ENCODE measurements at places on chromosomes 3 and 15.

DNA sequence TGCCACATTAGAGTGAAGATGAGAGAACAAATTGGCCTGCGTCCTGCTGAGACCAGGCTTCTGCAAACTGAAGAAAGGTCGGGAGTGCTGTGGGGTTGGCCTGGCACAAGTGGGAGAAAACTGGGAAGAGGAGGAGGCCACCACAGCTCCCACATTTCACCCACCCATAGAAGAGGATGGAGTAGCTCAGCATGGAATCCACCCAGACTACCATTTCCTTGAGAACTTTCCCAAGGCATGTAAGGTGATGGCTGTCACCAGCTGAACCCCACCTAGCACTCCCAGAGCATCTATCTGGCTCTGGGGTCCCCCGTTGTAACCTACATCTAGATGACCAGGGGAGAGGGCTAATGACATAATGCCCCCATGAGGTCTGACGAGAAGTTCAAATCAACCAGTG, 120.4 kb upstream of the TRIM42 start:
- no peak overlapping the region for H3K27ac ChIP-seq
- no peaks in the 10 kb centered on the region for H3K4me1 ChIP-seq
- H3K4me3 ChIP-seq = no peak overlapping the region
- DNase-seq = no peak
- H3K36me3 ChIP-seq = no peaks in the 10 kb centered on the region

DNA sequence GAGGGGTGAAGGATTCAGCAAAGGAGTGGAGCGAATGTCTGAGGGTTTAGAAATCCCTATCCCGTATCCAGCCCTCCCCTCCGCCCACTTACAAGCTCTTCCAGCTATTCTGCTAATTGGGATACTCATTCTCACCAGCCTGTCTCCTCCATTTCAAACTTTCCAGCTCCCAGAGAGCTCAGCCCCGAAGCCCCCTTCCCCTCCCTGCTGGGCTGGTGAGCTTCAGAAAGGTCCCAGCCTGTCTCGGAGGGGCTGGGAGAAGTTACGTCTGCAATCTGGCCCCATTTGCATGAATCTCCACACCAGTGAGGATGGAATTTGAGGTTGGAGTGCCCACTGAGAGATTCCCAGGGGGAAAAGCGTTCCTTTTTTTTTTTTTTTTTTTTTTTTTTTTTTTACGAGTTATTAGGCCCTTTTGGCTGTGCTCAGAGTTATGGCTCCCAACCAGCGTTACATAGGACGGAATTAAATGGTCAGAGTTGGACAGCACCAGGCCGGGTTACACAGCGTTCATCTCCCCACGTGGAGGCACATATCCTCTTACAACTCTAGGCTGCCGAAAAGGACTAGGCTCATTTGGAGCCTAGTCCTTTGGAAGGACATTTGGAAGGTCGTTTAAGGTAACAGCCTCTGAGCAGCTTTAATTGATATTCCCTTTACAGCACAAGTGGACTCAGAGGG, 34.6 kb downstream of the FGD5 start:
- H3K4me3 ChIP-seq = no peak overlapping the region
- H3K4me1 ChIP-seq = no peaks in the 10 kb centered on the region
- no peak for DNase-seq
- H3K27ac ChIP-seq = no peak overlapping the region

DNA sequence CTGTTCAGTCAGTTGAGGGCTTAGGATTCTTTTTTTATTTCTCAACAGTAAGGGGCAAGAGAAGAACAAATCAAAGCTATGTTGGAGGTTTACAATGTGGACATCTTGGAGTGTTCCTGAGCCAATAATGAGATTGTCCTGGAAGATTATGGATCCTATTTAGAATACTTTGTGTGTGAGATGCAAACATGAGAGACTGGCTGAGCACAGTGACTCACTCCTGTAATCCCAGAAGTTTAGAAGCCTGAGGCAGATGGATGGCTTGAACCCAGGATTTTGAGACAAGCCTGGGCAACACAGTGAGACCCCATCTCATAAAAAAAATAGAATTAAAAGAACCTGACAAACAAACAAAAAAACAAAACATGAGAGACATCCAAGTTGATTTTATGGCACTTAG, 351.6 kb downstream of the GAP43 start:
- no peaks in the 10 kb centered on the region for H3K36me3 ChIP-seq
- H3K27ac ChIP-seq = no peak overlapping the region
- no peaks in the 10 kb centered on the region for H3K4me1 ChIP-seq
- no peak overlapping the region for H3K4me3 ChIP-seq

- H3K36me3 ChIP-seq = no peaks in the 10 kb centered on the region
- H3K27ac ChIP-seq = no peak overlapping the region
- no peaks in the 10 kb centered on the region for H3K4me1 ChIP-seq
These were observed 95.0 kb downstream of the ADCY5 start for GRCh38 chr3:123353850-123354233.

GRCh38 chr3:45746777-45747622, 49.3 kb downstream of the SLC6A20 start:
- no peak overlapping the region for H3K4me3 ChIP-seq
- no peaks in the 10 kb centered on the region for H3K27me3 ChIP-seq
- H3K27ac ChIP-seq = no peak overlapping the region
- peaks cover 34% of the 10 kb centered on the region for H3K36me3 ChIP-seq
- no peak for DNase-seq
- peaks cover 5% of the 10 kb centered on the region for H3K4me1 ChIP-seq

DNA sequence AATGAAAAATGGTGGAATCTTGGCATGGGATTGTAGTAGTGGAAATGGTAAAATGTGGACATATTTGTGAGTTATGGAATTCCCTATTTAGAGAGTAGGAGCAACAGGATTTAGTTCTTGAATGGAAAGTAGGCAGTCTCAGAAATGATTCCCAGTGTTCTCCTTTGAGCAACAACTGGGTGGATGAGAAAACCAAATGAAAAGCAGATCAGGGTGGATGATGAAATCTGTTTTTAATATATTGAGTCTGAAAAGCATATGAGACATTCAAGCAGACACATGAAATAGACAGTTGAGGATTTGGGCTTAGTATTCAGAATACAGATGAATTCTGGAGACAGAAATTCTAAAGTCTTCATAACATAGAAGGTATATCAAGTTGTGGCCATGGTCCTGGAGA, 451.3 kb downstream of the LPP start:
- peaks cover 2% of the 10 kb centered on the region for H3K4me1 ChIP-seq
- no peak overlapping the region for H3K27ac ChIP-seq
- H3K36me3 ChIP-seq = peaks cover 24% of the 10 kb centered on the region
- no peak for DNase-seq
- H3K4me3 ChIP-seq = no peak overlapping the region
- peaks cover 2% of the 10 kb centered on the region for H3K27me3 ChIP-seq

DNA sequence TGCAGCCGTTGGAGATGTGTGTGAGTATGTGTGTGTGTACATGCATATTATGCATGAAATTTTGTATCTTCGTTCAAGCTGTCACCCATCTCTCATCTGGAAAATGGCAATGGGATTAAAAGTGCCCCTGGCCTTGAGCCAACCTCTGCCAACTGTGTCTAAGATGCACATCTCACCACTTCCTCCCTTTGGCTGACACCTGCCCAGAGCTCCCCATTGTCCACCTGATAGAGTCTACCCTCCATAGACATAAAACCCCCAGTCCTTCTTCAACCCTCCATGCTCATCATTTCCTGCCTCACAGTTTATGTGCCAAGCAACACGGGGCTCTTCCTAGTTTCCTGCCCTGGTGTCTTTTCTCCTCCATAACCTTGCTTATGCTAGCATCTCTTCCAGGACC, 187.5 kb upstream of the HES1 start:
- no peaks in the 10 kb centered on the region for H3K4me1 ChIP-seq
- no peak overlapping the region for H3K27ac ChIP-seq
- H3K36me3 ChIP-seq = no peaks in the 10 kb centered on the region
- H3K27me3 ChIP-seq = peaks cover 37% of the 10 kb centered on the region
- H3K4me3 ChIP-seq = no peak overlapping the region
- DNase-seq = no peak

DNA sequence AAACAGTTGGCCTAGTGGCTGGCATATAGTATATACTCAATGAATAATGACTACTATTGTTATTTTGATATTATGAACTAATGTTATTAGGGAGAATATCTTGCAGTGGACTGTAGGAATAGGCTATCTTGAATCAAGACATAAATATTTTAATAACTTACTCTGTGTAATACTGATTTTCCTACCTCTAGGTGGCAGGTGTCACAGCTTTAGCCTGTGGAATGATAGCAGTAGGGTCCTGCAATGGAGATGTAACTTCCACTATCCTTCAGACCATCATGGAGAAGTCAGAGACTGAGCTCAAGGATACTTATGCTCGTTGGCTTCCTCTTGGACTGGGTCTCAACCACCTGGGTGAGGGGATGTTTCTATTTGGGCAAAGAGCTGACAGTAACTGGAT, 6.5 kb downstream of the PSMD2 start:
- peaks cover 82% of the 10 kb centered on the region for H3K36me3 ChIP-seq
- peaks cover 6% of the 10 kb centered on the region for H3K4me1 ChIP-seq
- H3K27ac ChIP-seq = no peak overlapping the region
- no peaks in the 10 kb centered on the region for H3K27me3 ChIP-seq
- H3K4me3 ChIP-seq = no peak overlapping the region

DNA sequence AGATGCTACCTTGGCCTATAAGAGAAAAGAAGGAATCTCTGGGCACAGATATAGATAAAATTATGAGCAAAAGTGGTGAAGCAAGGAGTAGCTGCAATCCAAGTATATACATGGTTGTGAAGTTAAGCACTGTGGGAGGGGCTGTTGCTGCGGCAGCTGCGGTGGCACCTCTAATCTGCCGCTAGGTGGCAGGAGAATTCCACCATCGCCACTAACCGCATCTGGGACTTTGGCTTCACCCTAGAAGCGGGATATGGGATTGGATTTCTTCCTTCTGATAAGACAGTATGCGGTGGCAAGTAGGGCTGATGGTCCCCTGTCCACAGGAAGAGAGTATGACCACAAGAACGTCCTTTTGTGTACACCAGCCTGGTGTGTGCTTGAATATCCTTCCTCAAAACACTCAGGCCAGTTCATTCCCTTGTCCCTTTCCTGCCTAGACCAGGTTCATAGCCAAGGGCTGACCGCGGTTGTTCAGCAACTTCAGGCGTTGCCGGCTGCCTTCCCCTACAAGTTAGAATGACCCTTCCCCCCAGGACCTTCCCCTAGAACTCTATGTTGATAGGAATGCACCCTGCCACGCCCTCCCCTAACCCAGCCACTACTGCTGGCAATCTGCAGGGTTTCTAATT, 5.1 kb downstream of the MAGEL2 start:
- no peaks in the 10 kb centered on the region for H3K27me3 ChIP-seq
- no peak overlapping the region for H3K27ac ChIP-seq
- H3K4me3 ChIP-seq = no peak overlapping the region

- no peak for DNase-seq
- H3K36me3 ChIP-seq = no peaks in the 10 kb centered on the region
- no peak overlapping the region for H3K4me3 ChIP-seq
- no peak overlapping the region for H3K27ac ChIP-seq
These were observed 70.5 kb downstream of the MGLL start for GRCh38 chr3:127751782-127752181.

DNA sequence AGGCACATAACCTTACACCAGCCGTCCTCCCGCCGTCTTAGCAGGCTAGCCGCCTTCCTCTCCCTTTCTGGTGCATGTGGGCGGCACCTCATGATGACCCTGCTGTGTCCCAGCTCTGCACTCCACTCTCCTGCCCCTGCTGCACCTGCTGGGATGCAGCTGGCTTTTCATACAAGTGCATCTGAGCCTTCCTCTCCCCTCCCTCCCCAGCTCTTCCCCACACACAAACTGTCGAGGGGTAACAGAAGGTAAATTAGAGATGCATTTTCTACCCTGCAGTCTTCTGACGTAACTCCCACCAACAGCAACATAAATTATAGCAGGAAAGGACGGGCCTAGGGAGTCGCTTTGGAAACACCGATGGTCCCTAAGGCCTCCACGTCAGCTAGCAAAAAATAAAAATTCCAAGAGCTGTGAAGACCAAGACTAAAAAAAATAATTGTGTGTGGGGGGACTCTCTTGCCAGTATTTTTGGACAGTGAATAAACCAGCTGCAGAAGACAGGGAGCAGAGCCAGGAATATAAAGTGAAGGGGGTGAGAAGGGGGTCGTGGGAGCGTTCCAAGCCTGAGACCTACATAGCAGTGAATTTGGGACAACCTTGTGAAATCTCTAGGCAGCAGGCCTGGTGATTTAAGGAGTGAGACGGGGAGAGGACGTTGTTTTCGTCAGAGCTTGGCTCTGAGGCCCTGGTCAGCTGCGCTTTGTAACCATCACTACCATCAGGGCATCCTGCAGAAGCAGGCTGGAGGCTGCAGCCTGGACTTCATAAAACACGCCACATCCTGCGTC, 216.2 kb downstream of the ADAMTS17 start:
- peaks cover 4% of the 10 kb centered on the region for H3K36me3 ChIP-seq
- H3K4me3 ChIP-seq = no peak overlapping the region
- no peak overlapping the region for H3K27ac ChIP-seq
- no peaks in the 10 kb centered on the region for H3K27me3 ChIP-seq

DNA sequence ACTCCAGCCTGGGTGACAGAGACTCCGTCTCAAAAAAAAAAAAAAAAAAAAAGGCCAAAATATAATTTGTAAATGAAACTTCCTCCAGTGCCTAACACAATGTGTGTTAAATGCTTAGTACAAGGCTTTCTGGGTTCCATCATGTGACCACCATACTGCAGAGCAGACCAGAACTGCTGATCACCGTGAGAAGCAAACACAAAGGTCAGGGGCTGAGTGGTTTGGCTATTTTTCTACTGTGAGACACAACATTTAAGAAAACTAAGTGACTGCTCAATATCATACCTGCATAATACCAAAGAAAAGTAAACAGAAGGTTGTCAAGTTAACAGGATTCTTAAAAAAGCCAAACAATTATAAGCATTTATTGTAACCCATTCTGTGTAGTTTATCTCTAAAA, 13.2 kb downstream of the ABCC5 start:
- no peak overlapping the region for H3K4me3 ChIP-seq
- peaks cover 8% of the 10 kb centered on the region for H3K4me1 ChIP-seq
- H3K27ac ChIP-seq = no peak overlapping the region
- H3K27me3 ChIP-seq = no peaks in the 10 kb centered on the region
- DNase-seq = no peak
- H3K36me3 ChIP-seq = peaks cover 13% of the 10 kb centered on the region

GRCh38 chr15:47410247-47410646, 307.1 kb upstream of the SEMA6D start:
- H3K4me3 ChIP-seq = no peak overlapping the region
- no peak for DNase-seq
- no peaks in the 10 kb centered on the region for H3K4me1 ChIP-seq
- no peak overlapping the region for H3K27ac ChIP-seq
- no peaks in the 10 kb centered on the region for H3K36me3 ChIP-seq

DNA sequence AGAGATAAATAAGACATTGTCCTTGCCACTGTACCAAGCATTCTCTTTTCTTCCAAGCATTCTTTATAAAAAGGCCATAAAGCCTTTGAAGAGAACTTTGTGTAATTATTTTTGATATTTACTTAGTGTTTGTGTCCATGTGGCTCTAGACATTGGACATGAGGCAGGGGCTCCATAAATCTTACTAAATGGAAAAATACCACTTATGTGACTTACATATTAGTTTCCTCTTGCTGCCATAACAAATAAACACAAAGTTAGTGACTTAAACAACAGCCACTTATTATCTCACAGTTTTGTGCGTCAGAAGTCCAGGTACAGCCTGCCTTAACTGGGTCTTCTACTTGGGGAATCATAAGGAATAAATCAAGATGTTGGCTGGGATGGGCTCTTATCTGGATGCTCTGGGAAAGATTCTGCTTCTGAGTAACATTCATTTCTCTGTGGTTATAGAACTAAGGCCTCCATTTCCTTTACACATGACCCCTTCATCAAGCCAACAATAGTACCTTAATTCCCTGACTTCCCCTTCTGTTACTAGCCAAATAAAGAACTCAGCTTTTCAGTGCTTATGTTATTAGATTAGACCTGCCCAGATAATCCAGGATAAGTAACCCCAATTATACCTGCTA, 59.9 kb upstream of the COL8A1 start:
- H3K27me3 ChIP-seq = no peaks in the 10 kb centered on the region
- no peak for DNase-seq
- no peaks in the 10 kb centered on the region for H3K4me1 ChIP-seq
- H3K4me3 ChIP-seq = no peak overlapping the region
- no peak overlapping the region for H3K27ac ChIP-seq
- no peaks in the 10 kb centered on the region for H3K36me3 ChIP-seq
